ENCODE measurements at places on chromosomes 3 and 15.

GRCh38 chr3:66949898-66950297, 48.2 kb upstream of the KBTBD8 start:
- DNase-seq, result no peak

DNA sequence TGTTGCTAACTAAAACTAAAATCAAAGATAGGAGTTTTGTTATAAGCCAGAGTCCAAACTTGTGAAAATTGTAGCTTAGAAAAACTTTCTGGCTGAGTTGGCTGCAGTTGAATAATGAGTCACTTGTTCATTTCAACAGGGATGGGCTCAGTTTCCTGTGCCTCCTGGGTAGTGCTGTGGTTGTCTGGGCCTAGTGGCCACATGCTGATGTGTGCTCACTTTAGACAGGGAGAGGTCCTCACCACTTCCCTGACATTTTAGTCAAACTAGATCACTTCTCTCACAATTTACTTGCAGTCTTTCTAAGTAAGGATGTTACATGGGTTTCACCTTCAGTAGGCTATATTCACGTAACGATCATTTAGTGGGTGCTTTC, 6.3 kb upstream of the UBE2Q2 start:
- no peak for DNase-seq

DNA sequence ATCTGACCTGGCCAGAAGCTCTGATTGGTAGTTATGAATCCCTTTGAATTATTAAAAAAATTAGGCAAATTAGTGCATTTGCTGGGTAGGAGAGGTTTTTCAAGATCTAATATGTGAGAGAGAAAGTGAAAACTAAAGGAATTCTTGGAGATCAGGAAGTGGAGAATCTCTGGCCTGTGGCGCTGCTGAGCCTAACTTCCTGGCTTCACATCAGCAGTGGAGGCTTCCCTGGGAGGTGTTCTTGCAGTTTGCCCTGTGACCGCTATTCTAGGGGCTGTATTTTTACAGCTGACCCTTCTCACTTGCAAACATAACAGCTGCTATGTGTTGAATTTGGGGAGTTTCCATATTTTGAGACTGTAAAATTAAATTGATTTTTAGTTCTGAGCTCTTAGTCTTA, 166.4 kb downstream of the ATG7 start:
- DNase-seq, result no peak

- DNase-seq, result no peak
Observed at GRCh38 chr3:64578062-64578770, 109.6 kb downstream of the ADAMTS9 start.

DNA sequence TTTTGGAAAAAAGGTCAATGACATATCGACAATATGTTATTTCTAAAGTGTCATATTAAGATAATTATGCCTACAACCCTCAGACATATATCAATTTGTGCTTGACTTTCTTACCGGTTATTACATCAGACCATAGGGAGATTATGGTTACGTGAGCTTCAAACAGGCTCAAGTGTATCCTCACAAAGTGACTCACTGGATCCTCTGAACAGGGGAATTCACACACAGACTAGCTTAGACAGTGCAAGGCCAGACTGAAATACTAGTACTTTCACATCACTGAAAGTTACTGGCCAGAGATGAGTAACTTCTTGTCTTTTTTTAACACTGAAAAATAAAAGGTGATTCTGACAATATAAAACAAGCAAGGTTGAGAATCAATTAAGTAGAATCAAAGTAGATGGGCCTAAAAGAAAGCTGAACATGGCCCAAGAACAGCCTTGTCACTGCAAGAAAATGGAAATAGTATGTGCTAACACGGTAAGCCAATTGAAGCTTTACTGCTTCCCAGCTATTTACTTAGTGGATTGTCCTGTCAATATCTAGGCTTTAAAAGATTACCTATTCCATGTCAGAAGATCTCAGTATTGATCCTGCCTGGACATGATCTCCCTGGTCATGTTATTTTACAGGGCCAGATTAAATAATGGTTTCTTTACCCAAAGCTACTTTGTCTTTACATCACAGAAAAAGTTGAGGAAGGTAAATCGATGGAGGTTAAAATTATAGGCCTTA, 848.6 kb downstream of the ROBO1 start:
- no peak for DNase-seq
